Activated CD4-positive, alpha-beta T cell treated with anti-CD3 and anti-CD28 coated beads, Interleukin-2, amount 10 ng/mL, durations not matched to agents 24 days and 14 days (primary cell): ENCODE measurements at places on chromosomes 12 and 14.

- no peak for DNase-seq
Measured at GRCh38 chr12:132494294-132495164, 4.6 kb downstream of the FBRSL1 start.

- no peak for DNase-seq
Measured at GRCh38 chr12:116346222-116346621, 68.7 kb upstream of the MED13L start.

- no peak for DNase-seq
Measured at GRCh38 chr14:95679148-95679815, 6.9 kb upstream of the TCL1B start.

DNA sequence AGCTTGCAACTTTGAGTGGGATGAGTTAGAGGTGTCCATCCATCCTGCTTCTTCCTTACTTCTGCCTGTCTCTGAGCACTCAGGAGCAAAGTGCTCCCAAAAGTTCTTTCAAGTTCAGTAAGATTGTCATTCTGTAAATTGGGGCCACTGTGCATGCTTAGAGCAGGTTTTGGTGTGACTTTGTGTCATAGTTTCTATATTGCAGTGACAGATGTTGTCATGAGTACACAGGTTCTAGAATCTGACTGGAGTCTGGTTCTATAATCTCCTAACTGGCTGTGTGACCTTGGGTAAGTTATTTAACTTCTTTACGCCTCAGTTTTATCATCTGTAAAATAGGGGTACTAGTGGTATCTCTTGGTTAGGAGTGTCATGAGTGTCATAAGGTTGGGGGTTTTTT is 202.7 kb upstream of the BCL2L14 start:
- DNase-seq, result no peak

DNA sequence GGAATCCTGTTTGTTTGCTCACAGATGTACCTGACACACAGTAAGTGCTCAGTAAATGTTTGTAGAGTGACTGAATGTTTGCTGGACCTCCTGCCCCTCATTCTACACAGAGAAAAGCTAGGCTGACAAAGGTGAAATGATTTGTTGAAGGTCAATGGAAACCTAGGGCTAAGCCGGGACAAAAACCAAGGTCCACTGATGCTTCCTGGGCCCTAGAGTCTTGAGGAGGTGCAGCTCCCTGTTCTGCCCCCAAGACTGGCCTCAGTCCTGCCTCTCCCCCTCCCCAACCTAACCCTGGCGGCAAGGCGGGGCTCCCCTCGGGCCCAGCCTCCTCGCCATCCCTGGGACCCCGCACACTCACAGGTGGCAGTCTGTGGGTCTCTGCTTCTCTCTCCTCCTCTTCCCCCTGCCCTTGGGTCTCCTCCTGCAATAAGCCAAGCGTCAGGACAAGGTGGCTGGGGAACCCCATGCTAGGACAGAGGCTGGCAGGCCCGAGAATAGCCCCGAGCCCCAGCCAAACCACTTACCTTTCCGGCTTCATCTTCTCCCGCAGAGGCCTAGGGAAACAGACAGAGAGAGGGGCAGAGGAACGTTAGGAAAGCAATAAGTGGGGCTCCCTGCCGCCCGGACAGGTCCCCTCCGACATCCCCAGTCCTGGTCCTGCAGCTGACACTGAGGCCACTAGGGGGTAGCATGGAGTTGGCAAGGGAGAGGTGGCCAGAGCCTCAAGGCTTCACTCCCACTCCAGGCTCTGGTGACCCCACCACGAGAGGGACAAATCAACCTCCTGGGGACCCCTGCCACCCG is 9.3 kb downstream of the PGF start:
- peak; percentile 94 for DNase-seq
